Right renal pelvis (tissue), 4 donors: ENCODE measurements at places on chromosomes 2 and 18.

- no peak for DNase-seq
Observed at GRCh38 chr2:207885010-207885409, 115.3 kb upstream of the FZD5 start.

DNA sequence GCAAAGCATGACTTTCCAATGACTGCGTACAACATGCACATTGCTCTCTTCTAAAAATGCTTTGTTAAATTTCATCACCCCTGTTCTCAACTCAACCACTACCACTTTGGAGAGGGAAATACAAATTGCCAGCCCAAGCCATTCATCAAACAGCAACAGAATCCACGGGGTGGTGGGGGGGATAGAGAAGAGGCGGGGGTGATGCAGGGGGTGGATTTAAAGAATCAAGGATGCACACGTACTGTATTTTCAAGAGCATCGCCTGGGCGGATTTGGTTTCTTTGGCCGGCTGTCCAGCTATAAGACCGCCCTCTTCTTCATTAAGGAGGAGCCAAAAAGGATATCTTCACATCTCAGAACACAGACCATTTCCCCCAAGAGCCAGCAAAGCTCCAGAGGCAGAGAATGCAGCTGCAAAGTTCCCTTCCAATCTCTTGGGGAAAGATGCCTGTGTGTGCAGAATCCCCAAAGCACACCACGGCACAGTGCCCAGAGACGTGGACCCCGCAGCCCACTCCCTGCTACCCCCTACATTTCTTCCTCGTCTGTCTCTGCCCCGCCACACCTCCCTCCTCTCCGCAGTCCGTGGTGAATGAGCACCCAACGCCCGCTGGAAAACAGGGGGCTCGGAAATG is 977 bp downstream of the SLC8A1 start:
- peak; percentile 59 for DNase-seq

DNA sequence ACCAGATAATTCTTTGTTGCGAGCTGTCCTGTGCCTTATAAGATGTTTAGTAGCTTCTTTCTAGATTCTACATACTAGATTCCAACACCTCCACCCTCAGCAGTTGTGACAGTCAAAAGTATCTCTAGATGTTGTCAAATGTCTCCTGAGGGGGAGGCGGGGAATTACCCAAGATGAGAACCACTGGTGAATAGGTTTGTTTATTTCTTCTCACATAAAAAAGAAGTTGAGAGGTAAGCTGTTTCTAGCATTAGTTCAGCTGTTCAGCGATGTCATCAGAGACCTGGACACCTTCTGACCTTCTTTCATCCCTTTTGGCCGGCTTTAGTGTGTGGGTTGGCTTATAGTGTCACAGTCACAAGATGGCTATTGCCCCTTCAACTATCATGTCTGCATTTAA is 237.5 kb upstream of the SP5 start:
- no peak for DNase-seq

DNA sequence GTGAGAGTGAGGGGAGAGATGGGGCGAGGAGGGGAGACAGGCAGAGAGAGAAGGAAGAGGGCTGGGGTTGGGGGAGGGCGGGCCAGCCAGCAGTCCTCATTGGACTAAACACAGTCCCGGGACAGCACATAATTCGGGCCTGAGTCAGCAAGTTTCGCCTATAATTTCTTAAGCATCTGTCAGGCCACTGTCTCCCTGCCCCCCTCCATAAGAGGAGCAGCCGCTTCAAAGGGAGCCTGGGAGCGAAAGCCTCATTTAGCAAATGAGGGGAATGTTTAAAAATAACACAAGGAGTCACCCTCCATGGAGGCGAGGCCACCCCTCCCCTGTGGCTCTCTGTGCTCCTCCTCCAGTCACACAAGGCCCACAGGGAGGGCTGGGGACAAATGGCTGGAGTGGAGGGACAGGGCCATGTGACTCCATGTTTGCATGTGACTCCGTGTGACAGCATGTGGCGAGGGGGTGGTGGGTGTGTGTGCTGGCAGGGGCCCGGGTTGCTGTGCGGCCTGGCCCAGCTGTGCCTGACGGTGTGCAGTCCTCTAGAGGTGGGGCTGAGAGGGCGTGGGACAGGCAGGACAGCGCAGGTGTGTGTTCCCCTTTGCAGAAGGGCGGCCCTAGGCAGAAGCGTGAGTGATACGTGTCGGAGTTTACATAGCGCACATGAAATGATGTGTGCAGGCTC is 162.4 kb downstream of the CELF4 start:
- no peak for DNase-seq

DNA sequence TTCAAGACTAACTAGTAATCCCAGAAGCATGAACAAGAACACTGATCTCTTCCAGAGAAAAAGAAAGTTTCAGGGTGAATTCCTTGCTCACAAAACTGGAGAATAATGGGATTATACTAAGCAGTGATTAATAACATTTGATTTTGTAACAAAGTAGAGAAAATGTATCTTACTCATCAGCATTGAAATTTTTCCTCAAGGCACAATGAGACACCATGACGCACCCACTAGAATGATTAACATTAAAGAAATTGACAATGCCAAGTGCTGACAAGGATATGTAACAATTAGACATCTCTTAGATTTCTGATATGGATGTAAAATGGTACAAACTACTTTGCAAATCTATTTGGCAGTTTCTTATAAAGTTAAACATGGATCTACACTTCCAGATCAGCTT is 101.1 kb upstream of the EPHA4 start:
- no peak for DNase-seq

GRCh38 chr2:52518678-52519077 is 1248.9 kb upstream of the CHAC2 start:
- no peak for DNase-seq

DNA sequence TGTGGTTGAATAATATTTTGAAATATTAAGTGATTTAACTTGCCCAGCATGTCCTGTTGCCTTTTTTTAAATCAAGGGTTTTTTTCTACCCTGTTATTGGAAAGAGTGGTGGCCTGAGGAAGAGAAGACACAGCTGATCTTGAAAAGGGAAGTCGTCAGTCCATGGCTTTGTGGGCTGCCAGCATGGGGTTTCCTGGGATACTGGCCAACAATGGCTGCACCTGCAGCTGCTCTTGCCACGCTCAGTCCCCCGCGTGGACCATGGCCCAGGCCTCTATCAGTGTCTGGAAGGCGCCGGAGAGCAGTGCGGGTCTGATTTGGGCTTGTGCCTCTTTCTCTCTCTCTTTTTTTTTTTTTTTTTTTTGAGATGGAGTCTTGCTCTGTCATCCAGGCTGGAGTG is 99.3 kb downstream of the ASB1 start:
- DNase-seq: no peak

GRCh38 chr2:231001921-231002320 is 6.0 kb downstream of the SPATA3 start:
- DNase-seq: no peak

GRCh38 chr2:165582863-165583506 is 113.5 kb downstream of the CSRNP3 start:
- no peak for DNase-seq

- no peak for DNase-seq
Observed at GRCh38 chr2:8191427-8191826, 490.4 kb upstream of the ID2 start.

GRCh38 chr2:46392561-46393346 is 86.6 kb upstream of the TMEM247 start:
- DNase-seq: no peak

GRCh38 chr2:175815537-175815936 is 186.5 kb downstream of the LNPK start:
- DNase-seq: no peak

DNA sequence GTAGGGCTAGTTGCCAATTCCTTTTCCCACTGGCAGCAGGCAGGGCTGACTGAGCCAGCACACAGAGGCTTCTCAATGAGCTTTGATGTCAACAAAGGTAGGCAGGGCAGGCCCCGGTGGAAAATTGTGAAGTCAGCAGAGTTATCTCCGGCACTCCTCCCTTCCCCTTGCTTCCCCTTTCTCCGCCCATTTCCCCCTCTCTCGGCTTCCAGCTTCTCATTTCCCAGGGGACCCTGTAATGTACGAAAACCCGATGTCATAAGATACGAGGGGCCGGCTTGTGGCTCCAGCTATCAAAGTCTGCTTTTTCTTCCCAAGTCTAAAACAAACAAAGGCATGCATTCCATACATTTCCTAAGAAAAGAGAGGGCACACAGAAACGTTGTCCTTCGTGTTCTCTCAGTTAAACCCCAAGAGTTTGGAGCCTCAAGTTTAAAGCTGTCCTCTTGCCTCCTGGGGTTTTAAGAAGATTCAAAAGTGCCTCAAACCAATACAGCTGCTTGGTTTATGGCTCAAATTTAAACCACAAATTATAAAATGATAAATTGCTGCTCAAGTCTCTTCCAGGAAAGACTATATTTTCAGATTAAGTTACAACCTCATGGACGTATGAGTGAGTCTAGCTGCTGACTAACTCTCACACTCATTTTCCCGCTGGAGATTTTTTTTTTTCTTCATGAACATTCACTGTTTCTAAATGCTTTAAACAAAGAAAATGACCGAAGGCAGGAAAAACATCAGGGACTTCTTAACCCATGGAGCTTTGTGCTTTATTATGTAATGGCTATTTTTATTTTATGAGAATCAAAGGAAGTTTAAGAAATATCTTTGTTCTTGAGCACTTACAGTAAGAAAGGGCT is 27.2 kb upstream of the EML4 start:
- DNase-seq: peak; percentile 80

- no peak for DNase-seq
Observed at GRCh38 chr2:177078416-177078815, 134.2 kb upstream of the HNRNPA3 start.

GRCh38 chr18:13611601-13612195 is 114.7 kb downstream of the FAM210A start:
- no peak for DNase-seq

GRCh38 chr2:126515471-126515870 is 140.5 kb upstream of the GYPC start:
- no peak for DNase-seq
